ENCODE measurements at places on chromosomes 6 and 20. TPM values are rescaled to one million over a fixed set of nuclear protein-coding genes. Genes with fewer than 3 reads are reported as not detected.

GRCh38 chr20:32991383-32991782 is 12.8 kb downstream of the SUN5 start:
- no peaks in the 10 kb centered on the region for H3K27me3 ChIP-seq
- peak; percentile 34 for DNase-seq
- H3K4me1 ChIP-seq, result peaks cover 33% of the 10 kb centered on the region

DNA sequence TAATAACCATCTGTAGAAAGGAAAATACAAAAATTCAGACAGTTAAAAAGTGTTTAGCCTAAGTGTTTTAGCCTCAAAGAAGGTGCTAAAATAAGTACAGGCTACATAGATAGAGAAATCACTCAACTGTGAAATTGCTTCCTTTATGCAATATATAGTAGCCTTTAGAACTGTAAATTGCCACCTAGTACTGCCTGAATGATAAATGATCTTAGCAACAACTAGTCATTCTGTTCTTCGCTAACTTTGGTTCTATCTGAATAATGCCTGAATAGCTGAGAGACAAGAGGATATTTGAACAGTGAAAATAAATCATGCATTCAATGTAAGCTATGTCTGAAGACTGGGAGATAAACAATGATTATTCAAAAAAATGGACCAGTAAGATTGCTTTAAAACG is 603.3 kb upstream of the PTCHD4 start:
- H3K27me3 ChIP-seq, result no peaks in the 10 kb centered on the region
- H3K27ac ChIP-seq, result no peak overlapping the region
- H3K4me3 ChIP-seq, result no peak overlapping the region

DNA sequence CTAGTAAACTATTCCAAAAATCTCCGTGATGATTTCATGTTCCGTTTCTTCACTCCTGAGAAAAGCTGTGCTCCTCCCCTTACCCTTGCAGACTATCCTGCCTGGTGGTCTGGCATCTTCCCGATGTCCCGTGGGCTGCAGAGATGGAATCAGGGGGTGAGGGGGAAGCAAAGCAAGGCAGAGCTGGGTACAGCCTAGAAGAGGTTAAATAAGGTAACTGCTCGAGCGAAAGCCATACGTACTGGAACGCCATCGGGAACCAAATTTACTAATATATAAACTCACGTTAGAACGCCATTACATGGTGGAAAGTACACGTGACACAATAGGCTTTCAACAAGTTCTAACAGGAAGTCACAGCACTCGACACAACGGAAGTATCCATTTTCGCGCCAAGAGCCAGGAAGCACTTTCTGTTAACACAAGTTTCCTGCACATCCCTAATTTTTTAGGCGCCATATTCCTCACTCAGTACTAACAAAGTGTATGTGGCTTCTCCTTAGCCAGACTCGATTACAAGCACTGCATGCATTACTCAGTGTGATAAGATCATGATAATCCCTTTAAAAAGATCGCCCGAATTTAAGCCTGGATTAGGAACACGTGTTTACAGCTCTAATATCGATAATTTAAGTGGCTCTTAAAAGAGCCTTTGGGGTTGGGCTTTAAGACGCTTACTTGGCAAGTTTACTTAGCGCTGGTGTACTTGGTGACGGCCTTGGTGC is 101.6 kb upstream of the PRSS16 start:
- peaks cover 3% of the 10 kb centered on the region for H3K36me3 ChIP-seq
- H3K27ac ChIP-seq, result peak overlapping the region; percentile 89
- H3K27me3 ChIP-seq, result no peaks in the 10 kb centered on the region
- peak; percentile 73 for DNase-seq

DNA sequence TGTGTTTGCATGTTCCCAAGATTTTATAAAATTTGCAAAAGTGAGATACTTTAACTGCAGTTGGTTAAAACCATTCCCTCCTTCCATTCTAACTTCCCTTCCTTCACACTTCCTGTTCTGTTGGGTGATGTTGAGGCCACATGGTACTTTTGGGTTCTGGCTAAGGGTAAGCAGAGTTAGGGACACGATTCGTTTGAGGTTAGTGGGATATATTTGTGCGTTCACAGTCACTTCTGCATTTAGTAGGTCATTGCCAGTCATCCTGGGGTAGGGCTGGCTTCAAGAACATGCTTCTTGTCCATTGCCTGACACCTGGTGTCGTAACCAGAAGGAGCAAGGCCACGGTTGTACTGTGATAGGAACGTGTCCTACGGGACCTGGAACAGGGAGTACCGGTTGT is 340.1 kb downstream of the ZFAND3 start:
- no peaks in the 10 kb centered on the region for H3K36me3 ChIP-seq
- H3K4me1 ChIP-seq, result no peaks in the 10 kb centered on the region
- no peaks in the 10 kb centered on the region for H3K27me3 ChIP-seq
- H3K27ac ChIP-seq, result no peak overlapping the region
- no peak overlapping the region for H3K4me3 ChIP-seq

GRCh38 chr6:26155061-26155930 is 68.1 kb downstream of the HFE start:
- H3K27me3 ChIP-seq, result no peaks in the 10 kb centered on the region
- H3K4me1 ChIP-seq, result peaks cover 19% of the 10 kb centered on the region
- H3K36me3 ChIP-seq, result no peaks in the 10 kb centered on the region
- no peak for DNase-seq

DNA sequence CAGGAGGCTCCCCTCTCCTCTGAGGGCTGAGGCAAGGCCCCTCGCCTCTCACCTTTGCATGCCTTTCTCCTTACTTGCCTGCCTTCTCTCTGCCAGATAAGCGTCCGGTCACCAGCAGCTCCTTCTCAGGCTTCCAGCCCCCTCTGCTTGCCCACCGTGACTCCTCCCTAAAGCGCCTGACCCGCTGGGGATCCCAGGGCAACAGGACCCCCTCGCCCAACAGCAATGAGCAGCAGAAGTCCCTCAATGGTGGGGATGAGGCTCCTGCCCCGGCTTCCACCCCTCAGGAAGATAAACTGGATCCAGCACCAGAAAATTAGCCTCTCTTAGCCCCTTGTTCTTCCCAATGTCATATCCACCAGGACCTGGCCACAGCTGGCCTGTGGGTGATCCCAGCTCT is 21.3 kb upstream of the PPARD start:
- H3K4me3 ChIP-seq, result no peak overlapping the region
- peaks cover 86% of the 10 kb centered on the region for H3K36me3 ChIP-seq
- no peaks in the 10 kb centered on the region for H3K27me3 ChIP-seq
- no peak for DNase-seq
- peak overlapping the region; percentile 44 for H3K27ac ChIP-seq

DNA sequence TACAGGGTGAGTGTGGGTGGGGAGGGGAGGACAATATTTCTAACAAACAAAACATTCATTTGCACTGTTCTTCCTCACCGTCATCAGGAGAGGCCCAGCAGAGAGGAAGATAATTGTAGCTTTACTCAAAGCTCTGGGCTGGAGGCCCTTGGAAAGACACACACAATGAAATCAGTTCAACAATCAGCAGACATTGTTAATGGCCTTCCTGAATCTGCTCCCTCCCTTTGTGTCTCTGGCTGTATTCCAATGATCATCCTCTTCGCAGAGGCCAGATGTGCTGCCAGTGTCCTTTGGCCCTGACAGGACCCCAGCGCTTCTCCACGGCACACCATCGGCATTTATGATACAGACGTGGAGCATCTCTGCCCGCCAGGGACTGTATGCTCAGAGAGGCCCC is 44.6 kb upstream of the LRFN2 start:
- H3K4me1 ChIP-seq, result no peaks in the 10 kb centered on the region
- no peak for DNase-seq
- no peaks in the 10 kb centered on the region for H3K36me3 ChIP-seq
- no peak overlapping the region for H3K4me3 ChIP-seq
- H3K27ac ChIP-seq, result no peak overlapping the region

GRCh38 chr6:164095056-164095455 is 680.5 kb downstream of the QKI start:
- H3K4me3 ChIP-seq, result no peak overlapping the region
- no peak for DNase-seq
- H3K27me3 ChIP-seq, result no peaks in the 10 kb centered on the region
- H3K36me3 ChIP-seq, result no peaks in the 10 kb centered on the region

GRCh38 chr6:39585641-39586040 is 139.6 kb downstream of the KIF6 start:
- no peak overlapping the region for H3K27ac ChIP-seq
- no peaks in the 10 kb centered on the region for H3K4me1 ChIP-seq
- no peaks in the 10 kb centered on the region for H3K27me3 ChIP-seq
- H3K4me3 ChIP-seq, result no peak overlapping the region
- no peaks in the 10 kb centered on the region for H3K36me3 ChIP-seq
- DNase-seq, result no peak

DNA sequence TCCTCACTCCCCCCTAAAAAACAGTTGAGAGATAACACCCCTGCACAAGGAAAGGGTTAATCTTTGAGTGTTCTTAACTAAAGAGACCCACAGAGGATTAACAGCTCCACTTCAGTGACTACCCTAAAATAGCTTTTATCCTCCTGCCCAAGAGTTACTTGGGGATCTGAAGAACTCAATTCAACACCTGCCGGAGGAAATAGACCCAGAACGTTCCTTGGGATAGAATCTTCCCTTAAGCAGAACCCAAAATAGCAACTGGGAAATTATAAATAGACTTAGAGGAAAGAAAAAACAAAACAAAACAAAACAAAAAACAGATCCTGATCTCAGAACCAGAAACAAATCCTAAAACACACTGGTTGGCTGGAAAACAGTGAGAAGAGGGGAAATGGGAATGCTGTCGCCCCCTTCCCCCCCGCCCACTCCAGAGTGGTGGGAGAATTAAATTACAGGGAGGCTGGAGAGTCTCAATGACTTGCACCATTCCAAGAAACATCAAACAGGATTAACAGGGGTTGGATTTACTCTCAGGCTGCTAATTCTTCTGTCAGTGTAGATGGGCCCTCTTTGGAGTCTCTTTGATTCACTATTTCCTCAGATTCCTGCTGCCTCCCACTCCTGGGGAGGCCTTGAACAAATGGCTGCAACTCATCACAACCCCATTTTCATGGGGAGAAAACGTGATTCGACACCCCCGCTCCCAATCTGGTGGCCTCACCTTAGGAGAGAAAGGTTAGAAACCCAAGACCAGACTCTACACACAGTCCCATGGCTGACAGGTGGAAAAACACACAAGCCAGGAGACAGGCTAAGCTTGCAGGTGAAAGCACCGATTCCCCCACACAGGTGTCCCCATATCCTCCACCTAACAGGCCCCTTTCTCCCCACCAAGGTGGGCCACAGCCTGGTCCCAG is 1.4 kb downstream of the PLAGL2 start:
- H3K36me3 ChIP-seq, result peaks cover 24% of the 10 kb centered on the region
- no peaks in the 10 kb centered on the region for H3K27me3 ChIP-seq
- peaks cover 35% of the 10 kb centered on the region for H3K4me1 ChIP-seq
- H3K27ac ChIP-seq, result peak overlapping the region; percentile 91
- DNase-seq, result no peak

DNA sequence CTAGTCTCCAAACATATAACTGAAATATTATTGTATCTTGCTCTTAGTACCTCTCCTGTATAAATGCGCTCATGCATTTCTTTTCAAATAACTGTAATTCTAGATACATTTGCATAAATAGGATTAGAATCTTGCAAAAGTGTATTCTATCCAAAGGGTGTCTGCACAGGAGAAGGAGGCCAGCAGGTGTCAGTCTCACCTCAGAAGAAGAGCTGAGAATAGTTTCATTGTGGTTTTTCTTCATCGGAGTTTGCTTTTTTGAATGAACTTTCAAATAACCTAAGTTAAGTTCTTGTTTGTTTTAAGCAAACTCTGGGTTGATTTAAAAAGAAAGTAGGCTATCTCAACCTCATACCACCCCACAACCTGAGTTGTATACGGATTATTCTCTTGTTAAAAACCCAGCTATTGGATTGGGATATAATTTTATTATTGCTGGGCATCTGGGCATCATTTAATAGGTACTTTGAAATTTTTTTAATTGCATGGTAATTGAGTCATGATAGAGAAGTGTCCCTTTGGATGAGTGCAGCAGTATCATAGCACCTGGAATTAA is 125.0 kb upstream of the MLIP start:
- no peak for DNase-seq
- H3K27ac ChIP-seq, result no peak overlapping the region
- H3K4me3 ChIP-seq, result no peak overlapping the region
- no peaks in the 10 kb centered on the region for H3K4me1 ChIP-seq

APCDD1L gene
- 0.18 TPM for polyA plus RNA-seq

C6orf132 gene
- not detected for polyA plus RNA-seq

NQO2 gene
- polyA plus RNA-seq, result 44.4 TPM

TTK gene
- not detected for polyA plus RNA-seq

IMPG1 gene
- polyA plus RNA-seq, result not detected

MRAP2 gene
- polyA plus RNA-seq, result not detected

Data from naive thymus-derived CD4-positive, alpha-beta T cell (primary cell).